Activated T-cell treated with anti-CD3 and anti-CD28 coated beads, Interleukin-2, amount 50 U/mL, for 48 hours (primary cell): ENCODE measurements at places on chromosomes 13 and 19.

DNA sequence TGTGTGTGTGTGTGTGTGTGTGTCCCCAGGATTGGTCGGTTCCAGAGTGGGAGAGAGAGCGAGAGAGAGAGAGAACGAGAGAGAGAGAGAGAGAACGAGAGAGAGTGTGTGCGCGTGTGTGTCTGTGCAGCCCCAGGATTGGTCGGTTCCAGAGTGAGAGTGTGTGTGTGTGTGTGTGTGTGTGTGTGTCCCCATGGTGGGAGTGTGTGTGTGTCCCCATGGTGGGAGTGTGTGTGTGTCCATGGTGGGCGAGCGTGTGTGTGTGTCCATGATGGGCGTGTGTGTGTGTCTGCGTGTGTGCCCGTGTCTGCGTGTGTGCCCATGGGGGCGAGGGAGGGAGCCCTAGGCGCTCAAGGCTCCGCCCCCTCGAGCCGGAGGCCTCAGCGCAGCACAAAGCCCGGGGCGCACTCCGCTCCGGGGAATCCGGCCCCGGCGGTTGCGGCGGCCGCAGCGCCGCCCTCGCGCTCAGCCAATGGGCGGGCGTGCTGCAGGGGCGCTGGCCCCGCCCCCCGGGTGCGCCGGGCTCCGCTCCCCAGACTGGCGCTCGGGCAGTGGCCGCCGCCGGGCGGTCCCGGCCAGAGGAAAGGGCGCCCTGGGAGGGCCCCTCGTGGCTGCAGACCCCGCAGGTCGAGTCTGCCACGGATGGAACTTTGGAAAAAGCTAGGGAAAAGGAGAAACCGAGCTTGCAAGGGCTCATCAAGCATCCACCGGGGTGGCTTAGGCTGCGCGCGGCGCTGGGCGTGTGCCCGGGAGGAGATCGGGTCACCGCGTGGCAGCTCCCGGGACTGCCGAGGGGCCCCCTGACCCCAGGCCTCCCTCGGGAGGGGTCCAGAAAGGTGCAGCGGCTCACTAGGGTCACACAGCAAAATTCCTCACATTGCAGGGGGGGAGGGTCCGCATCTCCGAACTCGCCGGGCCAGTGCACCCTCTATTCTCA lies 96.2 kb downstream of the INSR start:
- peak; percentile 89 for DNase-seq

DNA sequence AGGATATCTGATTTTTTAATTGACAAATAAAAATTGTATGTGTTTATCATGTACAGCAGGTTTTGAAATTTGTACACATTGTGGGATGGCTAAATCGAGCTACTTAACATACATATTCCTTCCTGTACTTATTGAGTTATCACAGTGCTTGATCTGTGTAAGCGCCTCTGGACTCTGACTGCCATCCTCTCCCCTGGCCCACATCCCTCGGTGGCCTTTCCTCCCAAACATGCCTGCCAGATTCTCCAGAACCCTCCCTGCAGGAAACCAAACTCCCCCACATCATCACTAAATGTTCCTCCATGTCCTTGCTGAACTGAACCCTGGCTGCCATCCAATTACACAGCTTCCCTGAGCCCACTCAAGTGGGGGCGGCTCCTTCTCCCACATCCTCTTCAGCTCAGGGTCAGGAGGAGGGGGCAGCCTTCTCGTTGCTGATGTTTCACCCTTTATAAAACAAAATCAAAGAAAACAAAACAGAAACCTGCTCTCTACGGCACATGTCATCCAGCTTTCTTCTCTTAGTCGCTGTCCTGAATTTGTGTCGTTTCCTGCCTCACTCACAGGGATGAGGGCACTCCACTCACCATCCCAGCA lies 97.1 kb upstream of the SPATA13 start:
- DNase-seq, result no peak

DNA sequence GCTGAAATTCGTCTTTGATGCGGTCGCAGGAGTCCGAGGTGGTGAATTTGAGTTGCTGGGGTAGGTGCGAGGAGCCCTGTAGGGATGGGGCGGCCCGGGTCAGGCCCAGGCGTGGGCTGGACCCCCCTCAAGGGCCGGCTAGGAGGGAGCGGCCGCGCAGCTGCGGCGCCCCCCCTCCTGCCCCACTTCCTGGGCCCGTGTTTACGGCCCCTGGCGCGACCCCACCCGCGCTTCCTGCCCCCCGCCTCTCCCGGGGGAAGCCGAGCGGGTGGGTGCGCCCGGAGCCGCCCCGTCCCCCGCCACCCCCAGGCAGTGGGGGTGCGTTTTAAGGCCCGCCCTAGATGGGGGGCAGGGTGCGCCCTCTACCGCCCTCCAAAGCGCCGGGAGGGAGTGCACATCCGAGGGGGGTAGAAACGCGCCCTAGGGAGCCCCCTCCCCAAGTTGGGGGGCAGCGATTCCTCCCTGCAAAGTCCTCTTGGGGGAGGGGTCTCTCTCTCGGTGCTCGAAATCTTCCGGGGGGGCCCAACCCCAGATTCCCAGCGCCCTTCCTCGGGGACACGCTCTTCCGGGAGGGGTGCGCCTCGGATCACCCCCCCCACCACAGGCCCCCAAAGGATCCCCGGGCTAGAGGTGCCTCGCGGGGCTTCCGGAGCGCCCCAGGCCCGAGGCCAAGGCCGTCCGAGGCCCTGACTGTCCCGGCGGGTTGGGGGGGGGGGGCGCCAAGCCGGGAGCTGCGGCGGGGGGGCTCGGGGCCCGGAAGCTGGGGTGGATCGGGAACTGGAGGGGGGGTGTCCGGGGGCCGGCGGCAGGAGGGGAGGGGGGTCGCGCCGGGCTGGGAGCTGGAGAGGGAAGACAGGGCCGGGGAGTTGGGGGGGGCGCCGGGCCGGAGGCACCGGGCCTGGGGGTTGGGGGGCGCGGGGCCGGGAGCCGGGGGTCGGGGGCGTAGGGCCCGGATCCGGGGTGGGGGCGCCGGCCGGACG lies 823 bp downstream of the TLE5 start:
- peak; percentile 60 for DNase-seq

DNA sequence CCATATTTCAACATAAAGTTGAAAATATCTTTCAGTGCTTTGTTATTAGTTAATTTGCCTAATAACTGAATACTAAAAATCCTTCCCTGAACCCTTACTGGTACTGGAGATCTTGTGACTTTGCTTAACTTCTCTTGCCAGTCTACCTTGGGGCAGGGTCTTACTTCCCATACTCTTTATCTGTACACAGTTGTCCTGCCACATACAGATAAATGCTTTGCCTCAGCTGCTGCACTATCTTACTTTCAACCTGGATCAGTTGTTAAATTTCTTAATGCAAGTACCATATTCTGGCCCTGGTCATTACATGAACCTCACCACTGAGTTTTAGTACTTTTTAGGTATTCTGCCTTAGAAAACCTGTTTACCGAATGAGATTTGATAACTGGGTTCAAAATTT lies 107.6 kb downstream of the PIBF1 start:
- DNase-seq, result no peak

- no peak for DNase-seq
Observed at GRCh38 chr13:34671137-34671536, 270.9 kb upstream of the NBEA start.

GRCh38 chr13:33058776-33059327 lies 42.6 kb downstream of the KL start:
- no peak for DNase-seq

DNA sequence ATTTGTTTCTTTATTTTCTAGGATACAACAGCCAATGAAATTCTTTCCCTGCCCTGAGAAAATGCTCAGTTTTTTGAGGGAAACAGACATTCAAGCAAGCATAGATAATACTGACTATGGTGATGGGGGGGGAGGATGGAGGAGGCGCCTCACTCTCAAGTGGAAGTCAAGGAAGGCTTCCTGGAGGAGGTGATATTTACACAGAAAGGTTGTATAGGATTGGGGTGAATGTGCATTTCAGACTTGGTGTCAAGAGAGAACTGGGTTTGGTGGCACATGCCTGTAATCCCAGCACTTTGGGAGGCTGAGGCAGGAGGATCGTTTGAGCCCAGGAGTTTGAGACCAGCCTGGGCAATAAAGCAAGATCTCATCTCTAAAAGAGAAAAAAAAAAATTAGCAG lies 12.2 kb upstream of the ADGRE1 start:
- DNase-seq, result no peak

DNA sequence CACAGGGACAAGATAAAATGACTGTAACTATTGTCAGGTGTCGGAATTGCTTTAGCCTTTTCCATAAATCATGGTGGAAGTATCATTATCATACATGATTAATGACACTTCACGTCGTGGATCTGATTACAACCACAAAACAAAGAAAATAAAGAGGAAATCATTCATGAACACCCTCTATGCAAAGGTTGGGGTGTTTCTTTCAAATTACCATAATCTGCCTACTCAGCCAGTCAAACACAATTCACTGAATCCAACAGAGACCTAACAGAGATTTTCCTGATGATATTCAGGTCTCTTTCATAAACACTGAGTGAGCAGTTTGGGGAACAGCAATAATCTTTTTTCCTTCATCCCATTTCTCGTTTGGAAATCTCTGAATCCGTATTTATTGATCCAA lies 625.6 kb downstream of the DCT start:
- no peak for DNase-seq

DNA sequence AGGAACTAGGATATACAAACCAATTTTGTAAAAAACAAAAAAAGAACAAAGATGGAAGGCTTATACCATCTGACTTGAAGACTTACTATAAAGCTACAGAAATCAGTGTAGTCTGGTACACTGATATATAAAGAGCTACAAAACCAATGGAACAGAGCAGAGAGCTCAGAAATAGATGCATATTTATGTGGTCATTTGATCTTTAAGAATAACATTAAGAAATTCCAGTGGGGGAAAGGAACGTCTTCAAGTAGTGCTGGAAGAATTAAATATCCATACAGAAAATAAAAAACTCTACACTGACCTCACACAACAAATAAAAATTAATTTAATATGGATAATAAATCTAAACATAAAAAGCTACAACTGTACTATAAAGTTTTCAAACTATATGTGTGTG lies 317.0 kb downstream of the ENOX1 start:
- no peak for DNase-seq

DNA sequence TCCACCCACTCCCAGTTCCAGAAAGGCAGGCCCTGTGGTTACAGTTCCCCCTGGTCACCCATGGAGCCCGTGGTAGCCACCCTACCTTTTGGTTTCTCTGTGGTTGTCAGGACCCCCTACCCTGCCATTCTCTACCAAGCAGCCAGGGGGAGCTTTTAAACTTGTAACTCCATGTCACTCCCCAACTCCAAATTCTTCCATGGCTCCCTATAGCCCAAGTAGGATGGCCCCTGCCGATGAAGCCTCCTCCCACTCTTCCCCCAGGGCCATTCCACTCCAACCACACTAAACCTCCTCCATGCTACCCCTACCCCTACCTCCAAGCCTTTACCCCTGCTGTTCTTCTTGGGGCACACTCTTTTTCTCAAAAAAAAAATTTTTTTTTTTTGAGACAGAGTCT lies 2.2 kb downstream of the S1PR2 start:
- DNase-seq, result peak; percentile 51

DNA sequence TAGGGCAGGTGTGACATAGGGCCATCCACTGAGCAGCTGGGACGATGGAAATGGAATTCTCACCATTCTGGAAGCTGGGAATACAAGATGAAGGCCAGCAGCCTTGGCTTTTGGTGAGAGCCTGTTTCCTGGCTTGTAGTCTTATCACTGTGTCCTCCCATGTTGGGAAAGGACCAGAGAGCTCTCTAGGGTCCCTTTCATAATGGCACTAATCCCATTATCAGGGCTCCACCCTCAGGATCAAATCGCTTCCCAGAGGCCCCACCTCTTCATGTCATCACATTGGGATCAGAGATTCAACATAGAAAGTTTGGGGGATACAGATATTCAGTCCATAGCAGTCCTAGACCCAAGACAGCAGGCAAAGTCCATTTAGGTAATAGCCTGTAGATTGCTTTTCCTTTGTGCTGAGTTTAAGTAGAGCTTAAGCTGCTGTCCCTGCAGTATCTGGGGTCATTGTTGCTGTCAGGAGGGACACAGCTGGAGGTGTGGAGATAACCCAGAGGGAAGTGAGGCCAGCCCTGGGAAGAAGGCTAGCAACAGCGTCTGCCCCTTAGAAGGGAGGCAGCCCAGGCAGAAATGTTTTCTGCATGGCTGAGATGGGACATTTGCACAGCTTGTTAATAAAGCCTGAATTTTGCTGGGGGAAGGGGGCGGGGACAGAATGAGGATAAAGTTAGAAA lies 136.5 kb upstream of the GPR12 start:
- no peak for DNase-seq

DNA sequence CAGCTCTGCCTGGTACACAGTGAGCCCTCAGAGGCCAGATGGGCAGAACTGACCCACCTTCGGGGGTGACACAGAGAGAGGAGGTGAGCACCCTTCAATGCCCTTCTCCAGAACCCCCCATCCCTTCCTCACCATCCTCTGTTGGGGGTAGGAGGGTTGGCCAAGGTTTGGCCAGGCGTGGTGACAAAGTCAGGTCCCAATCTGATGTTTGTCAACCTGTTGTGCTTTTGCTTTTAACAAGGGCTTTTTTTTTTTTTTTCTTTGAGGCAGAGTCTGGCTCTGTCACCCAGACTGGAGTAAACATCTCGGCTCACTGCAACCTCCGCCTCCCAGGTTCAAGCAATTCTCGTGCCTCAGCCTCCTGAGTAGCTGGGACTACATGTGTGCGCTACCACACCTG lies 7.3 kb downstream of the PTGIR start:
- no peak for DNase-seq

DNA sequence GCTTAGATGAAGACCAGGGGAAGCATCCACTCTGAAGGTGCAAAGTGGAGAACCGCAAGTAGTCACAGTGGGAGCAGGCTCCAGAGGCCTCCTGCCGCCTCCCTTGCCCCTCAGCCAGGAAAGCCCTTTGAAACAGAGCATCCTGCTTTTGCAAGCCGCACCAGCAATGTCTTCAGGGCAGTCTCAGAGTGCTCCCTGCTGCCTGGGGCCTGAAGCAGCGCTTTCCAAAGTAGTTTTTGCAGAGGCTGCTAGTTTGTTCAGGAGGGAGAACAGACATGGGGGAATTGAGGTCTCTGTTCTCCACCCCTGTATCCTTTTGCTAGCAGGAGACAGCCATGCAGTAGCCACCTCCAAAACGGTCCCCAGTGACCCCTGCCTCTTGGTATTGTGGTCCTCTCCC lies 15.8 kb upstream of the POP4 start:
- DNase-seq, result no peak

- DNase-seq, result no peak
Observed at GRCh38 chr19:40642757-40643305, 41.7 kb downstream of the LTBP4 start.
